Esophagus squamous epithelium (tissue), 5 donors: ENCODE measurements at places on chromosomes 1 and 21.

DNA sequence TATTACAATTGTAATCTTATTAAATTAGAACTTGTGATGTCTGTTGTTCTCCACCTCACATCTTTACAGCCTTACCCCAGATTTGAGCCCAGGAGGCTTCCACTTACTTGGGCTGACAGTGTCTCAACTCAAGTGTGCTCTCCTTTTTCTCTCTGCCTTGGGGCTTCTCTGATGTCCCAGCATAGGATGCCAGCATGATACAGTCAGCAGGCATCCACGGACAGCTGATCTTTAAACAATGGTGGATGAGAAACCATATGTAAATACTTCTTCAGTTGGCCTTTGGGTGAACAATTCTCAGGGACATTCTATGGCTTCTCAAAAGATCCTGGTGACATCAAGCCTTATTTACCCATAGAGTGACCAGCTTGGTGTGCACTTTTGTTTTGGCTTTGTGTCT lies 107.6 kb upstream of the GORAB start:
- no peak for DNase-seq

DNA sequence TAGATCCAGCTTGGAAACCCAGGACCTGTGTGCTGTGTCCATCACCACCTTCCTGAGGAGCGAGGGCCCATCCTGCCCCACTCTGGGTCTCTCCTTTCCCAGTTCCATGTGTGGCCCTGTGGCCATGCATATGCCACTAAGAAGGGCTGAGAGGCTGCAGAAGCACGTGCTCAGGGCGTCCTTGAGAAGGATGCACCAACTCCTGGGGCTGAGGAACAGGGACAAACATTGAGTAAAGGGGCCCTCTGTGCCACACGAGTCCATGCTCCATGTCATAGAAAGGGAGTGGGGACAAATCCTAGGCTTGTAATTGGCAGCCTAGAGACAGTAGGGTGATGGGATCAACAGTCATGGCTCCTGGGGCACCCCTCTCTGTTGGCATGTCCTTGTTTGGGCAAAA lies 8.4 kb downstream of the ETV3L start:
- no peak for DNase-seq

GRCh38 chr1:85554630-85555327 lies 25.8 kb upstream of the CCN1 start:
- DNase-seq, result no peak

GRCh38 chr21:38787461-38788274 lies 18.1 kb upstream of the ETS2 start:
- DNase-seq, result no peak

- DNase-seq, result no peak
Measured at GRCh38 chr1:203323587-203323986, 18.3 kb downstream of the BTG2 start.
